Skeletal muscle cell (primary cell): ENCODE measurements at places on chromosomes 3 and 15.

- DNase-seq: no peak
Observed at GRCh38 chr3:81452418-81452817, 309.0 kb downstream of the GBE1 start.

DNA sequence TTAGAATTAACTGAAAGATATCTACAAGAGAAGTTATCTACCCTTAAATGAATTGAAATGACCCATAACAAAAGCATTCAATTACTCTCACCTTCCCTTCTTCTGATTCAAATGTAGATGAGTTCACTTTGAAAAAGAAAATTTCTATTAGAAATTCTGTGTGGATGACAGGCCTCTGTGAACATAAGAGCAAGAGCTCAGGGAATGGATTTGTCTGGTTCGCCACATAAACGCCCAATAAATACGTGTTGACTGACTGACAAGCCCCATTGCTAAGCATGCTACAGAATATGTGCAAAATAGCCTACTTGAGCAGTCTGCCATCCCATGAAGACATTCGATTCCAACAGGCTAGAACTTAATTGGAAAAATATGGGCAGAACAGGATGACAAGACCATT is 315.9 kb downstream of the MECOM start:
- DNase-seq: no peak

DNA sequence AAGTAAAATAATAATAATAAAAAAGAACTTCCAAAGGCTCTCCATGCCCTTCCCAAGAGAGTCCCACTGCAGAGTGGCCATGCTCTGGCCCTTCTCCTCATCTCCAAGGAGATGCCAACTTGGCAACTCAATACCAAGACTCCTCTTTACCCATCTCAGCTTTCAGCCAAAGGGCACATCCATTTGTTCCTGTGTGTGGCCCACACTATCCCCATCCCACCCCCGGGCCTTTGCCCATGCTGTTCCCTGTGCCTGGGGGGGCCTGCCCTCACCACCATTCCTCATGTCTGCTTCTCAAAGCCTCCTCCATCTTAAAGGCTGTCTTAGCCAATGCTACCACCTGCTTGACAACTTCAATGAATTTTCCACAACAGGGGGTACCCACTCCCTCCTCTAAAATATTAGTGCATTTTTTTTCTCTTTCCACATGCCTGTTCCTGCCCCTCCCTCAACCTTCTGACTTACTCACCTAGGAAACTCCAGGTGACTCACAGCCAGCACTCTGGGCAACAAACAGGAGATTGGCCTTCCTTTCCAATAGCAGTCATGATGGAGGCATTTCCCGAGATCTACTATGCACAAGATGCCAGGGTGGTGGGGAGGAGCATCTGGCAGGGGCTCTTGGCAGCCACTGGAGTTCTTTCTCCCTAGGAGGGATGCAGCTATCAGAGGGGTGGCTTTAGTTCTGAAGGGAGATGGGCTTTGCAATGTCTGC is 109.4 kb upstream of the SMAD3 start:
- no peak for DNase-seq

- DNase-seq: no peak
Observed at GRCh38 chr15:26298659-26299170, 435.6 kb upstream of the ATP10A start.

GRCh38 chr3:185353225-185353624 is 9.7 kb upstream of the MAP3K13 start:
- DNase-seq: no peak

DNA sequence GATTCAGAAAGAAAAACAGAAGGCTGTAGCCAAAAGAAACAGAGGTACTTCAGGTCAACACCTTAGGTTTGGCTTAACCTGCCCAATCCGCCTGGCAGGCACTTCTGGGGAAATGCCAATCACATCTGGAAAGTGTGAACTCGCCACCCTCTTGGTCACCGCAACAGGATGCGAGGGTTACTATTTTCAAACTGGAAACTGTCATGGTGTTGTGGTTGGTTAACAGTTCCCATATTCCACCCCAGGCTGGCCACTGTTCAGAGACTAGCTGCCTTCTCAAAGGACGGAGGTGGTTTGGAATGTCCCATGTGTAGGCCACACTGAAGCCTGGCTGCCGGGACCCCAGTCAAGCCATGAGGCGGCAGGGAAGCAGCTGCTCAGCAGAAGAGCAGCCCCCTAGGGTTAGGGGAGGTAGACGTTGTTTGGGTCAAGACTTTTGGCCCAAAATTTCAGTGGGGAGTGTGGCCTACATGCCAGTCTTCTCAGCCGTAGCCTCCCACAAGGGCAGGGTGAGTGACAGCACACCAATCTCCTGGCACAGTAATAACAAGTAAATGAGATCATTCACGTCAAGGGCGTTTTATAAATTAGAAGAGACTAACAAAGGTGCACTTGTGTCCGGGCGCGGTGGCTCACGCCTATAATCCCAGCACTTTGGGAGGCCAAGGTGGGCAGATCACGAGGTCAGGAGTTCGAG is 54.6 kb downstream of the UMPS start:
- DNase-seq: no peak

GRCh38 chr3:169822091-169822490 is 9.4 kb upstream of the LRRC34 start:
- DNase-seq: no peak

GRCh38 chr3:100898681-100899080 is 94.5 kb downstream of the ABI3BP start:
- no peak for DNase-seq

- no peak for DNase-seq
Observed at GRCh38 chr15:72979308-72979707, 73.0 kb upstream of the NEO1 start.

DNA sequence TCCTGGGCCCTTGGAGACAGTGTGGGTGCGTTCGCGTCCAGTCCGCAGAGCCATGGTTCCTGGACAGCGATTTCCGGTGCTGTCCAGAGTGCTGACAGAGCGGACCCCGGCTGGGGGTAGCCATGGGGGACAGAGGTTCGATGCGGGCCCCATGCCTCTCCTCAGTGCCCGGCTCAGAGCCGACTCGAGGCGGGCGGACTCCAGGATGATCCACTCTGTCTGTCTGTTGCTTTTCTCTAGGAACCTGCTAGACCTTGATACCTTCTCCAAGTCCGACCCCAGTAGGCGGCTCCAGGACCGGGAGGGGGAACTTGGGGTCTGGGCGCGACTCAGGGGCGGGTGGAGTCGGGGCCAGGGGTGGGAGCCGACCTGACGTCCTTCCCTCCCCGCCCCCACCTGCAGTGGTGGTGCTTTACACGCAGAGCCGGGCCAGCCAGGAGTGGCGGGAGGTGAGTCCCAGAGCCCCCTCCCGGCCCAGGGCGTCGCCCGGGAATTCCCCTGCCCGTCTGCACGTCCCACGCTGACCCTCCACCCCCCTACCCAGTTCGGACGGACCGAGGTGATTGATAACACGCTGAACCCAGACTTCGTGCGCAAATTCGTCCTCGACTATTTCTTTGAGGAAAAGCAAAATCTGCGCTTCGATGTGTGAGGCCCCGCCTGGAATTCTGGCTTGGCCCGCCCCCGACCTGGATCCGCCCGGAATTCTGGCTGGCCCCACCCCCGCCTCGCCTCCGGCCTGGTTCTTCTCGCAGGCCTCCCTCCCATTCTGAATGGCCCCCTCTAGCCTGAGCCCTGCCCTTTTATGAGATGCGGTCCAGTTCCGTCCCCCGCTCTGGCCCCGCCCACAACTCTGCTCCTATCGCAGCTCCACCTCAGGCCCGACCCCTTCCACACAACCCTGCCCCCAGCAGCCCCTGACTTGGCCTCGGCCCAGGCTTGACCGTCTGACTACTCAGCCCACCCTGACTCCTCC is 1.0 kb downstream of the CPNE9 start:
- DNase-seq: no peak

DNA sequence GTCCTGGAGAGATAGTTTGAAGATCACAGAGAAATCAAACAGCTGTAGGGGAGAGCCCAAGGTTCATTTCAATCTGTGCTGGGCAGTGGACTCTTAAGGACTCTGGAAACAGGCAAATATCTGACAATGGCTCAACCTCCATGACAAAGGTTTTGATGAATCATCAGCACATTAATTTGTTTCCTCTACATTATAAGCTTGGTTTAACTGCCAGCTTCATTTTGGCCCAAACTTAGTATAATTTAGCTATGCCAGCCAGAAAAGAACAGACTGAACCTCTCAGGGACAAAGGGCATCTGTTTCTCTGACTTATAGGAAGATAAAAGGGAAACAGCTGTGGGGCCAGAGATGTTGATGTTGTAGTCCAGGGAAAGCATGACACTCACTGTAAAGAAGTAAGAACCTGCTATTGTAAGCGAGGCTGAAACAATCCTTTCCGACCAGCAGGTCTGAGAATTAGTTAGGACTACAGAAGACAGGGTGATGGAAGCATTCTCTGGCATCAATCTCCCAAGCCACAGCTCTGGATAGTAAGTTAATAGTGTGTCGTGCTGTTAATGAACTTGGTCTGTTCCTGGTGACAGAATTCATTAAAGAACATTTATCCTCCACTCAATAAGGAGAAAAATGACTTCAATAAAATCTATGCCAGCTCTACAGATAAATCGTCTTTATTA is 110.1 kb downstream of the KCNMB2 start:
- DNase-seq: peak; percentile 10

- DNase-seq: no peak
Observed at GRCh38 chr3:180467177-180467576, 134.8 kb upstream of the TTC14 start.

DNA sequence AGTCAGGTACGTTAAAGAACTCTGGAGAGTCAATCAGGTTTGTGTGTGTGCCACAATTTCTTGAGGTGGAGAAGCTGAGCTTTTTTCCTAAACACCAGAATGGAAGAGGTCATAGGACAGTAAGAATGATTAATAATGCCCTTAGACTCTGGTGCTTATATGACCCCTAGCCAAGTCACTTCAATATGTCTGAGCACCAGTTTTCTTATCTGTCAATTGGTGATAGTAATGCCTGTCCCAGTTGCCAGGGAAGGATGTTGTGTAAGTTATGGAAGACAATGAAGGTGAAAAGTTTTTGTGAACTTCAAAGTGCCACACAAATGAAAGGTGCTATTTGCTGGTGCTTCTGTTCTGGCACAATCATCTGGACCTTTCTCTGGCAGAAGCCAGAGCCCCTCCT is 22.2 kb upstream of the DLG1 start:
- DNase-seq: no peak

DNA sequence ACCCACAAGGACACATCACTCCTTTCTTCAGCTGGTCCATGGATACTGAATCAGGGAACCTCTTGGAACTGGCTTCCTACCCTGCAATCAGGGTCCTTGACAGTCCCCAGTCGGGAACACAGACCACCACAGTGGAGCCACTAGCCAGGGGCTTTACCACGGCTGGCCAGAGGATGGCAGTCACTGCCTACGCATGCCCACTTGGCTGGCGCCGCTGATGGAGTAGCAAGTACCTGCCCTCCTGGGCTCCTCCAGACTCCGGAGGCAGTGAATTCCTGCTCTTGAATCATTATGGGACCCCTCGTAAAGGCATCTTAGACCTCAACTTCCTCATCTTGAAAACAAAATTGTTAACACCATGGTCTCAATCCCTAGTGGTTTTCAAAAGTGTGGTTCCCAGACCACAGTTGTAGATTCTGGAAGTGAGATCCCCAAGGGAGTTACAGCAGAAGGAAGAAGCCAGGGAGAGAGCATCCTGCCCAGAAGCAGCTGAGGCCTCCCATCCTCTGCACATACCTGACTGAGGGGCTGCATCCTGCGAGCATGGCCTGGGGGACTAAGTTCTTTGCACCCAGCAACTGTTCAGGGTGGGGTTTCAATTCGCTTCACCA is 9.1 kb upstream of the SKIC8 start:
- DNase-seq: no peak

DNA sequence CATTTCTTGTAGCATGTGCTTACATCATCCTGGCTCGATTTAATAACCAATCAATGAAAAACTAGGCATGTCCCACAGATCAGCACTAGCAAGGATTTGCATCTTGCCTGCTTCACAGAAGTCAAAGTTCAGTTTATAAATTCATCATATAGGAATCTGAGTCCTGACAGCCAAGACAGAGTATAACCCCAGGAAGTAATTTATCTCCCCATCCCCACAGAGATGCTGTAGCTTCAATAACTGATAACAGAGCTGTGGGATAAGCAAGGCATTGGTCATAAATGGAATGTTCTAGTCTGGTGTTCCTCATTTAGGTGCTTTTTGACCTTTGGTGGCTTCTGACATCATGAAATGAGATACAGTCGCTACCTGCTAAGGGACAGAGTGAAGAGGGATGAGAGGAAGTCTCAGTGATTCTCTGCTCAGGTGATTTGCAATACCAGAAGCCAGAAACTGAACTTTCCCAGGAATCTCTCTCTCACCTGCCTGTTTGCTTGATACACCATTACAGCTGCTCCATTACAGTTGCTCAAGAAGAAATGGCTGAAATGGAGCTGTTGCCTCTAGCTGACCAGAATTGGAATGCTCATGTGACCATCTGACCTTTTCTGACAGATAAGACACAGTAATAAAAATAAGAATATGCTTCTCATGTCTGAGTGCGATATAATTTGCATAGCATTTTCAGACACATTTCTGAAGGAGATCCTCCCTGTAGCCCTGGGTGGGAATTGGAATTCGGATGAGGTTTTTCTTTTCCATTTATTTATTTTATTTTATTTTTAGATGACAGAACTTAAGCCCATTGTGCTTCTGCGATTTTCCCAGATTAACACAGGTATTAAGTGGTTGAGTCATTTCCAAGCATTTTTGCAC is 217.1 kb upstream of the KCNMB2 start:
- no peak for DNase-seq

DNA sequence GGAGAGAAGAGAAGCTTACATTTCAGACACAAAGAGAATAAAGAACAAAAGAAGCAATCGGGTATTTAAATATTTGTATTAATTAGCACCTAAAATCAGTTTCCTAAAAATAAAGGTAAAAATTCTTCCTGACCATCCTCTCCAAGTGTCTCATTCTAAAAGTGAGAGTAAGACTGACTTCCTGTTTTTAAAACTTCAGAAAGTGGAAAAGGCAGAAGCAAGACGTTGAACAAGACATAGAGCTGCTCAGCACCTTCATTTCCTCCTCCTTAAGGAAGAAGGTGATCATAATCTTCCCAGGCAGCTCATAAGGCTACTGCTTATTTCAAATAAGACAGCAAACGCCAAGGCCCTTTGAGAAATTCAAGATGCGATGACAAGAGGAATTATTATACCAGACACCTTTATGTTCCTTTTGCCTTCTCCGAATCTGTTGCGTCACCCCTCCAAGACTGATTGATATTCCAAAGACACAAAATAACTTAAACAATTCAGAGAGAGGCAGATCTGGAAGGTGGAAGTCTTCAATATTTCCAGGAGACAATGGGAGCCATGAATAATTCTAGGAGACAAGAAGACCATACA is 238.8 kb upstream of the TLE3 start:
- DNase-seq: no peak

GRCh38 chr3:5197470-5198312 is 10.2 kb downstream of the EDEM1 start:
- peak; percentile 48 for DNase-seq

GRCh38 chr3:166303681-166304080 is 466.5 kb upstream of the BCHE start:
- DNase-seq: no peak

- no peak for DNase-seq
Observed at GRCh38 chr3:4856136-4856535, 123.1 kb upstream of the BHLHE40 start.

- DNase-seq: no peak
Observed at GRCh38 chr15:55224892-55225291, 28.2 kb upstream of the RSL24D1 start.
